ENCODE measurements at places on chromosomes 2 and 18. TPM values are rescaled to one million over a fixed set of nuclear protein-coding genes. Genes with fewer than 3 reads are reported as not detected.

- no peak for DNase-seq
- no peaks in the 10 kb centered on the region for H3K36me3 ChIP-seq
These were observed 56.1 kb downstream of the TNP1 start for GRCh38 chr2:216803791-216804190.

Gene USP37
- total RNA-seq, result 8.3 TPM

GRCh38 chr2:37892436-37893114 lies 32.5 kb upstream of the RMDN2 start:
- no peaks in the 10 kb centered on the region for H3K36me3 ChIP-seq
- no peak overlapping the region for H3K27ac ChIP-seq
- H3K4me1 ChIP-seq, result no peaks in the 10 kb centered on the region
- H3K4me3 ChIP-seq, result no peak overlapping the region

- no peaks in the 10 kb centered on the region for H3K27me3 ChIP-seq
- H3K36me3 ChIP-seq, result no peaks in the 10 kb centered on the region
- H3K4me3 ChIP-seq, result no peak overlapping the region
- H3K4me1 ChIP-seq, result no peaks in the 10 kb centered on the region
- H3K27ac ChIP-seq, result no peak overlapping the region
These were observed 252.5 kb downstream of the SMAD2 start for GRCh38 chr18:47677952-47678351.

DNA sequence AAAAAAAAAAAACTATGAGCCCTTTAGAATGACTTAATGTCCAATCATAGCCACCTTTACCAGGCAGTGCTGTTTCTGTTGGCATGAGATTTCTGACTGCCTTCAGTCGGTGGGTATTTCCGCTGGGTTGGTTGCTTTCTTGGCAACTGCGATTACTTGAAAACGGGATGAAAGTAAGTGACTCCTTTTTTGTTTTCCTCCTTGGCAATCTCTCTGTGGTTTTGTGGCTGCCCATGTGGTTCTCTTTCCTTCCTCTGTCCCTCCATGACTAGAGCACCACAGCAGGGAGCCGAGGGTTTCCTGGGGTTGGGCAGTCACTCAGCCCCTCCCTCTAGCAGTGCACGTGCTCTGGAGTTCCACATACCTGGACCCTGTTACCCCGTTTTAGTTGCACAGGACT lies 112.1 kb downstream of the KLHL29 start:
- H3K27ac ChIP-seq, result no peak overlapping the region
- H3K36me3 ChIP-seq, result no peaks in the 10 kb centered on the region
- no peak overlapping the region for H3K4me3 ChIP-seq
- no peaks in the 10 kb centered on the region for H3K4me1 ChIP-seq
- H3K27me3 ChIP-seq, result no peaks in the 10 kb centered on the region

Gene GAREM1
- total RNA-seq, result 1.5 TPM

DNA sequence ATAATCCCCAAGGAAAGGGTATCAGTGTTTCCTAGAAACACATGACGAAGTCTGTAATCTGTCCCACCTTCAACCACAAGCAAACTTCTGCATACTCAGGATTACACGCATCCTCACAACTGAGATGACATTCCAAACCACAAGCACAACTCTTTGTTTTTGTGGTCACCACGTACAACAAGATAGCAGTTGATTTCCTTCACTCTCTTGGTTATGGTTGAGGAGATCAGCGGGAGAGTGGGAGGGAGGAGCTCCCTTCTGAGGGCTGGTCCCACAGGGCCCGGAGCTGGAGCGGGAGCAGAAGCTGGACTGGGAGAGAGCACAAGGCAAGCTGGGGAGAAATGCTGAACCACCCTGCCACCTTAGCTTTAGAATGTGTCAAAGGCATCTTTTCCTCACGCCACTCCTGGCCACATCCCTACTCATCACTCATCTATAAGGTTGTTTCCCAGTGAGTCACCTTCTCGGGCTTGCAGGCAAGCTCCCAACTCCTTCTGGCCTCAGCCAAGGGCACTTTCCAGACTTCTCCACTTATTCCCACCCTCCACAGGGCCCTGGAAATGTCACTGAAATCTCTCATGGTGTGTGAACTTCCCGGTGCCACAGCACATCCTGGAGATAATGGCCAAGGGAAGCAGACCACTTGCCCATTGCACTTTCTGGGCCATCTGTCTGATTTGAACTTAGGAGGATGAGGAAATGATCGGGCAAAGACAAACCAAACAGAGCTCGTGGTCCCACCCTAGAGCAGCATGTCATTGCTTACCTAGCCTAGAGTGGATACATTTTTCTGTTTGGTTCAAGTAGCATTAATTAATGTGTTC lies 98.9 kb upstream of the LGALSL start:
- no peak overlapping the region for H3K27ac ChIP-seq
- H3K36me3 ChIP-seq, result no peaks in the 10 kb centered on the region
- no peak overlapping the region for H3K4me3 ChIP-seq
- peak; percentile 59 for DNase-seq

DNA sequence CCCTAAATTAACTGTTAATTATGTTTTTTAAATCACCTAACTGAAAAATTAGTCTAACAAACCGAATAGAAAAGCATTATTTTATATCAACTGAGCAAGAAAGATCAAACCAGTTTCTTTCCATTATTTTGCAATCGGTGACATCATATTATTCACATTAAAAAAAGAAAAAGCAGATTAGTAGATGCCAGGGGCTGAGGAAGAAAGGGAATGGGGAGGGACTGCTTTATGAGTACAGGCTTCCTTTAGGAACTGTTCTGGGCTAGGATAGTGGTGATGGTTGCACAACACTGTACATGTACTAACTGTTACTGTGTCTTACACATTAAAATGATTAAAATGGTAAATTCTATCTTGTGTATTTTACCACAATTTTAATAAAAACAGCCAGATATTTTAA lies 59.3 kb downstream of the COBLL1 start:
- no peaks in the 10 kb centered on the region for H3K36me3 ChIP-seq
- peak; percentile 20 for DNase-seq
- no peak overlapping the region for H3K4me3 ChIP-seq
- no peak overlapping the region for H3K27ac ChIP-seq
- H3K4me1 ChIP-seq, result no peaks in the 10 kb centered on the region

- H3K36me3 ChIP-seq, result peaks cover 9% of the 10 kb centered on the region
- H3K4me3 ChIP-seq, result no peak overlapping the region
- DNase-seq, result peak; percentile 67
- no peak overlapping the region for H3K27ac ChIP-seq
- no peaks in the 10 kb centered on the region for H3K4me1 ChIP-seq
- no peaks in the 10 kb centered on the region for H3K27me3 ChIP-seq
These were observed 41.6 kb downstream of the NDC80 start for GRCh38 chr18:2612996-2613395.

- no peak overlapping the region for H3K27ac ChIP-seq
- H3K4me1 ChIP-seq, result no peaks in the 10 kb centered on the region
- no peak for DNase-seq
- H3K4me3 ChIP-seq, result no peak overlapping the region
- H3K27me3 ChIP-seq, result no peaks in the 10 kb centered on the region
- no peaks in the 10 kb centered on the region for H3K36me3 ChIP-seq
These were observed 96.5 kb upstream of the HS6ST1 start for GRCh38 chr2:128414946-128415778.

Gene MYOM1
- total RNA-seq, result 0.26 TPM

- H3K36me3 ChIP-seq, result no peaks in the 10 kb centered on the region
- H3K27me3 ChIP-seq, result no peaks in the 10 kb centered on the region
- H3K27ac ChIP-seq, result no peak overlapping the region
- H3K4me3 ChIP-seq, result no peak overlapping the region
- DNase-seq, result peak; percentile 86
These were observed 76.7 kb downstream of the TGIF1 start for GRCh38 chr18:3526421-3527354.

DNA sequence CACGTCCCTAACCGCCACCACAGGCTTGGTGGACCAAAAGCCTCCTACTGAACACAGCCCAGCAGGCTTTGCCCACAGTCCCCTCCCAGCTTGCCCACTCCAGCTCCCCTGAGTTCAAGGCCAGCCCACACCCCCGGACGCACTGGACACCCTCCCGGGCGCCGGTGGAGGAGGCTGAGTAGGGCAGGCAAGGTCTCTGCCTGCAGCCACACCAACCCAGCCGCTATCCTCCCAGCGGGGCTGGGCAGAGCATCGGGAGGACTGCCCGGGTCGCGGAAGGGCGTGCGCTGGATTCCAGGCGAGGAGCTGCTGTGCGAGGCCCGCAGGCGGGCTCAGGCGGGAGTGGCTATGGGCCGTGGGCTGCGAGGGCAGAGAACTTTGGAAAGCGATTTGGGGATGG lies 49.5 kb downstream of the PLEKHB2 start:
- H3K4me1 ChIP-seq, result no peaks in the 10 kb centered on the region
- H3K27me3 ChIP-seq, result no peaks in the 10 kb centered on the region
- no peak overlapping the region for H3K4me3 ChIP-seq

DNA sequence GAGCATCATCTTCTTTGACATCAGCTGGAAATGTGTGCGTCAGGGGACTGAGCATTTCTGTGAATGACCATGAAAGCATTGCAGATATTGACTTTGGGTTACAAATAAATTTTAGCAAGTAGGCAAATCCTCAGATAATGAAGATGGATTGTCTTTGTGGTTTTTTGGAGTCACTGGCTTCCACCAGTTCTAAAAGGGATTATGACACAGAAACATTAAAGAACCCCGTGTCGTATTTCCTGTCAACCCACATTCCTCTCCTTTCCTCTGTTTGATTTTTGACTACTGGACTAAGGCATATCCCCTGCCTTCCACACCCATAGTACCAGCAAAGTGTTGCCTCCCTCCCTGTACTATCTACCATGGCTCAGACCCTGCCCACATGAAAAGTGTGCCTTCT lies 268.1 kb downstream of the MYO3B start:
- no peak for DNase-seq
- no peaks in the 10 kb centered on the region for H3K27me3 ChIP-seq
- no peak overlapping the region for H3K27ac ChIP-seq
- H3K36me3 ChIP-seq, result no peaks in the 10 kb centered on the region
- H3K4me1 ChIP-seq, result no peaks in the 10 kb centered on the region

DNA sequence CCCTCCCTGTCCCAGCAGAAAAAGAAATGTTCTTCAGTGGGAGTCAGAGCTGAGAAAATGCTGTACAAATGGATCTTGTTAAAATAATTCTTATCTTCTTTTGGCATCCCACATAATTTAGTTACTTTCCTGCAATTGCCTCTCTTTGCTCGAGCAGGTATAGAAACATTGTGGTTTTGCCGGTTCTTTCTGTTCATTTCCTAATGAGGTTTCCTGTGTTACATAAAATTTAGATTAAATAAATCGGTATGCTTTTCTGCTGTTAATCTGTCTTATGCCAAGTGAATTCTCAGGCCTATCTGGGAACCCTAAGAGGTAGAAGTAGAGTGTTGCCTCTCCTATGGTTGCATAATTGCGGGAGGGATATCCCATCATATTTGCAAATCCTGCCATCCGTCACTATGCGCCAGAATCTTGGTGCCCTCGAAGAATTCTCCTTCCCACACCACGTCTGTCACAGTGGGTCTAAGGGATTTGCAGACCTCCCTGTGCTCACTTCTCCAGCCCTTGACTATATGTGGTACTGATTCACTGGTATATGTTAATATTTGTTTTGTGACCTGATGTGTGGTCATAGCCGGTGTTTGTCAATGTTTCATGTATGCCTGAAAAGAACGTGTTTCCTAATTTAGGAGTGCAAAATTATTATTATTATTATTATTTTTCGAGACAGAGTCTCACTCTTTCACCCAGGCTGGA lies 12.2 kb upstream of the HDAC4 start:
- H3K36me3 ChIP-seq, result no peaks in the 10 kb centered on the region
- no peak overlapping the region for H3K27ac ChIP-seq
- H3K4me3 ChIP-seq, result no peak overlapping the region
- no peak for DNase-seq

GRCh38 chr2:180203972-180204371 lies 196.9 kb upstream of the CWC22 start:
- no peak overlapping the region for H3K4me3 ChIP-seq
- no peaks in the 10 kb centered on the region for H3K4me1 ChIP-seq
- H3K36me3 ChIP-seq, result no peaks in the 10 kb centered on the region

Gene NRP2
- total RNA-seq, result 28.7 TPM

DNA sequence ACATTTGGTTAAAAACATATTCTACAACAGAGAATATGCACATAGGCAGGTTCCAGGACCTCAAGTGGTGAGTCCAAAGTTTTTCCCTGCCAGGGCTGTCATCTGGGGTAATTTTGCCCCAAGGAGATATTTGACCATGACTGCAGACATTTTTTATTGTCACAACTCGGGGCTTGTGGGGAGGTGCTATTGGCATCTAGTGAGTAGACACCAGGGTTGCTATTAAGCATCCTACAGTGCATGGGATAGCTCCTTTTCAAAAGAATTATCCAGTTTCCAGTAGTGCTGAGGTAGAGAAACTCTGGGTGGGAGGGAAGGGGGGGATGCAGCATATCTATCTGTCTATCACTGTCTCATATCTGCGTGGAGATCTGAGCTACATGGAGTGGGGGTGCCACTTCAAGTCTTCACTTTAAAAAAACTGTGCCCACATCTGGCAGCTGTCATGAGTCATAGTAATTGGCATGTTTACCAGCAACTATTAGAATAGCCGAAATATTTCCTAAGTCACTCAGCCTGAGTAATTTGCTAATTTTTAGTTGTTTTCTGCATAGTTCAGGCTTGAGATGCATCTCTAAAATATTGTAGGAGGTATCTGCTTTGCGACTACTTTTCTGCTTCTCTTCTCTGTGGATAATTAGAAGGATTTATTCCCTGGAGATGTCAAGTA lies 254.0 kb upstream of the RBMS1 start:
- H3K27me3 ChIP-seq, result no peaks in the 10 kb centered on the region
- no peak overlapping the region for H3K4me3 ChIP-seq
- DNase-seq, result peak; percentile 71
- no peaks in the 10 kb centered on the region for H3K36me3 ChIP-seq
- peaks cover 9% of the 10 kb centered on the region for H3K4me1 ChIP-seq

DNA sequence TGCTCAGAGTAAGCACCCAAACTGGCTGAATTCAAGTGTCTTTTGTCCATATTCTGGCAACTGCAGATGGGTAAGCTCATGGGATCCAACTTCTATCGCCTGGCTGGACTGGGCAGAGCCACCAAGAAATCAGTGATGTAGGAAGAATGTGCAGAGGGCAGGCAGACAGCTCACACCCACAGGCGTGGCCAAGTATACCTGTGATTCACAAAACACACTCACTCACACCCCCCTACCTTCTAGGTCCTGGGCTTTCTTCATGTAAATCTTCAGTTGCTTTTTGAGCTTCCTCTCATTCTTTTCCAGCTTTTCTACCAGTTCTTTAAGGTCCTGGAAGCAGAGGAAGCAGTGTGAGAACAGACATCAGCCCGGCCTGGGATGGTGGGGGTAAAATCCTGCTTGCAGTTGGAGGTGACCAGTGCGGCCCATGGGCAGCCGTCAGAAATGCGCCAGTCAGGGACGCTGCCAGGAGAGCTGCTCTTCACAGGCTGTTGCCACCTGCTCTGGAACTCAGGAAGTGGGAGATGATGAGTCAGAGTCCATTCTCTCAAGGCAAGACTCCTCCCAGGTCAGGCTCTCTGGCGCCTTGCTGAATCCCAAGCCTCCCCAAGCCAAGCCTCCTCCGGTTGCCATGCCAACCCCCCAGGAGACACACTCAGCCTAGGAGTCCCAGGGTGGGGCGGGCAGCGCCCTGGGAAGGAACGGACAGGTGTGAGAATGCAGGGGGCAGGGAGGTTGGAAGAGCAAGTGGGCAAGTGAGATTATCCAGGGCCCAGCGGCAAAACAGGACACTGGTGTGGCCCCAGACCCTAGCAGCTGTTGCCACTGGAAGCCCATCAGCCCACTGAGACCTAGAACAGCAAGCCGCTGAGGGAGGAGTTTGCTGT lies 36.2 kb upstream of the ACAA2 start:
- peaks cover 7% of the 10 kb centered on the region for H3K4me1 ChIP-seq
- peak; percentile 87 for DNase-seq
- no peak overlapping the region for H3K4me3 ChIP-seq
- H3K36me3 ChIP-seq, result no peaks in the 10 kb centered on the region
- H3K27me3 ChIP-seq, result no peaks in the 10 kb centered on the region

Data from fibroblast of lung (primary cell).